Hepatocyte (in vitro differentiated cells): ENCODE measurements at places on chromosomes 3 and 15. TPM values are rescaled to one million over a fixed set of nuclear protein-coding genes. Genes with fewer than 3 reads are reported as not detected.
A peak's percentile ranks its signal among the peaks of the same experiment; 100 is the strongest.

Gene SLC22A13
- 0.77 TPM in 1 of 2 replicates, not detected in the other for total RNA-seq

- H3K36me3 ChIP-seq = no peaks in the 10 kb centered on the region
- peak; percentile 34 for DNase-seq
- H3K27ac ChIP-seq = peak overlapping the region; percentile 76
- H3K4me1 ChIP-seq = no peaks in the 10 kb centered on the region
These were observed 35.4 kb downstream of the BCL2L10 start for GRCh38 chr15:52076889-52077781.

GRCh38 chr3:53223541-53223966 is 32.3 kb downstream of the TKT start:
- no peak overlapping the region for H3K4me3 ChIP-seq
- DNase-seq = no peak
- no peak overlapping the region for H3K27ac ChIP-seq
- H3K4me1 ChIP-seq = no peaks in the 10 kb centered on the region

- peaks cover 4% of the 10 kb centered on the region for H3K27me3 ChIP-seq
- no peak overlapping the region for H3K27ac ChIP-seq
- no peak overlapping the region for H3K4me3 ChIP-seq
- no peaks in the 10 kb centered on the region for H3K4me1 ChIP-seq
- H3K36me3 ChIP-seq = no peaks in the 10 kb centered on the region
These were observed 40.6 kb downstream of the FOXB1 start for GRCh38 chr15:60044636-60045270.

Gene GOLGA6B
- 0.08 TPM in 1 of 2 replicates, not detected in the other for total RNA-seq

GRCh38 chr15:65521350-65521749 is 3.9 kb upstream of the DPP8 start:
- DNase-seq = no peak
- no peak overlapping the region for H3K27ac ChIP-seq
- H3K4me3 ChIP-seq = no peak overlapping the region
- no peaks in the 10 kb centered on the region for H3K36me3 ChIP-seq

DNA sequence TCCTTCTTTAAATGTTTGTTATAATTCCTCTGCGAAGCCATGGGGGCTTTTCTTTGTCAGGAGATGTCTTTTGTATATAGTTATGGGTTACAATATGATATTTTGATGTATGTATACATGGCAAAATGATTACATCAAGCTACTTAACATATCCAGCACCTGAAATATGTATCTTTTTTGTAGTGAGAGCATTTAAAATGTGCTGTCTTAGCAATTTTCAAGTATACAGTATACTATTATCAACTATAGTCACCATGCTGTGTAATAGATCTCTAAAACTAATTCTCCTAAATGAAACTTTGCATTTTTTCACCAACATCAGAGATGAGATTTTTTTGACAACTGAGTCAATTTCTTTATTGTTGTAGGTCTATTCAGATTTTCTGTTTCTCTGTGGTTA is 77.2 kb downstream of the STXBP5L start:
- no peaks in the 10 kb centered on the region for H3K27me3 ChIP-seq
- no peak overlapping the region for H3K4me3 ChIP-seq
- no peak for DNase-seq
- H3K4me1 ChIP-seq = no peaks in the 10 kb centered on the region
- no peak overlapping the region for H3K27ac ChIP-seq
- H3K36me3 ChIP-seq = no peaks in the 10 kb centered on the region

- H3K4me3 ChIP-seq = no peak overlapping the region
- H3K27ac ChIP-seq = no peak overlapping the region
- no peak for DNase-seq
- no peaks in the 10 kb centered on the region for H3K27me3 ChIP-seq
These were observed 39.5 kb downstream of the MECOM start for GRCh38 chr3:169623971-169624370.

Gene STAC
- total RNA-seq = 0.13 and 0.36 TPM in 2 replicates

GRCh38 chr15:88316586-88316985 is 60.0 kb upstream of the NTRK3 start:
- H3K4me1 ChIP-seq = no peaks in the 10 kb centered on the region
- no peak for DNase-seq
- H3K27me3 ChIP-seq = no peaks in the 10 kb centered on the region
- H3K4me3 ChIP-seq = no peak overlapping the region
- no peaks in the 10 kb centered on the region for H3K36me3 ChIP-seq
- H3K27ac ChIP-seq = no peak overlapping the region

Gene SNTN
- not detected in 2 replicates for total RNA-seq

GRCh38 chr3:89159605-89160004 is 52.2 kb downstream of the EPHA3 start:
- DNase-seq = no peak
- H3K4me1 ChIP-seq = no peaks in the 10 kb centered on the region
- H3K27me3 ChIP-seq = no peaks in the 10 kb centered on the region
- H3K4me3 ChIP-seq = no peak overlapping the region
- H3K27ac ChIP-seq = no peak overlapping the region

- no peak overlapping the region for H3K4me3 ChIP-seq
- no peaks in the 10 kb centered on the region for H3K36me3 ChIP-seq
- H3K27ac ChIP-seq = no peak overlapping the region
- no peaks in the 10 kb centered on the region for H3K4me1 ChIP-seq
- H3K27me3 ChIP-seq = no peaks in the 10 kb centered on the region
These were observed 4.9 kb upstream of the BTLA start for GRCh38 chr3:112504123-112504522.

Gene SLC38A3
- 22.6 and 24.7 TPM in 2 replicates for total RNA-seq

- H3K4me1 ChIP-seq = no peaks in the 10 kb centered on the region
- no peak overlapping the region for H3K27ac ChIP-seq
- no peaks in the 10 kb centered on the region for H3K36me3 ChIP-seq
- DNase-seq = no peak
- H3K27me3 ChIP-seq = no peaks in the 10 kb centered on the region
These were observed 20.1 kb downstream of the CHRM5 start for GRCh38 chr15:33988384-33988783.

GRCh38 chr3:72604328-72604727 is 243.9 kb downstream of the SHQ1 start:
- H3K27ac ChIP-seq = no peak overlapping the region
- no peaks in the 10 kb centered on the region for H3K27me3 ChIP-seq
- H3K36me3 ChIP-seq = no peaks in the 10 kb centered on the region

GRCh38 chr15:68148039-68148438 is 57.1 kb downstream of the CALML4 start:
- H3K27ac ChIP-seq = no peak overlapping the region
- no peaks in the 10 kb centered on the region for H3K27me3 ChIP-seq
- H3K4me1 ChIP-seq = no peaks in the 10 kb centered on the region
- no peaks in the 10 kb centered on the region for H3K36me3 ChIP-seq
- no peak overlapping the region for H3K4me3 ChIP-seq
- no peak for DNase-seq

- no peaks in the 10 kb centered on the region for H3K4me1 ChIP-seq
- no peak overlapping the region for H3K4me3 ChIP-seq
- no peaks in the 10 kb centered on the region for H3K27me3 ChIP-seq
- H3K27ac ChIP-seq = peak overlapping the region; percentile 70
These were observed 13.3 kb downstream of the WNT5A start for GRCh38 chr3:55473788-55474187.

Gene UMPS
- 25.9 and 108 TPM in 2 replicates for total RNA-seq

DNA sequence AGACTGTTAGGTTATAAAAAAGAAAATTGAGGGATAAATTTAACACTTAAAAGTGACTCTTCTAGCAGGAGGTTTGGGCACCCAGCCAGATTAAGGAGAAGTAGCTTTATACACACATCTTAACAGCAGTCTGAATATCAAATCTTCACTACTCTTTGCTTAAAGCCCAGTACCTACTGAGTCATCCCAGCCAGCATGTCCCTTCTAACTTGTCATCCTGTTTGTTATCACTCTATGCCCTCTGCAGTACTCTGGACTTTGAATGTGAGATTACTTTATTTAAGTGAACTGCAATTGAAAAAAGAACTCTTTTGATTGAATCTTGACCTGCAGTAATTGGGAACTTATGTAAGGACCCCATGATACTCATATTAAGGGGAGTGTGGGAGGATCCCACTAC is 77.6 kb downstream of the FHIT start:
- H3K36me3 ChIP-seq = no peaks in the 10 kb centered on the region
- H3K4me1 ChIP-seq = no peaks in the 10 kb centered on the region
- H3K27me3 ChIP-seq = no peaks in the 10 kb centered on the region
- no peak overlapping the region for H3K27ac ChIP-seq
- no peak overlapping the region for H3K4me3 ChIP-seq
- peak; percentile 16 for DNase-seq

GRCh38 chr3:197836244-197836643 is 45.2 kb downstream of the LRCH3 start:
- no peaks in the 10 kb centered on the region for H3K36me3 ChIP-seq
- DNase-seq = no peak
- H3K4me3 ChIP-seq = no peak overlapping the region
- peak overlapping the region; percentile 19 for H3K27ac ChIP-seq
- H3K4me1 ChIP-seq = no peaks in the 10 kb centered on the region
- H3K27me3 ChIP-seq = no peaks in the 10 kb centered on the region

Gene OR4M2
- not detected in 2 replicates for total RNA-seq

GRCh38 chr3:13916375-13916774 is 36.5 kb upstream of the WNT7A start:
- H3K4me3 ChIP-seq = no peak overlapping the region
- no peaks in the 10 kb centered on the region for H3K36me3 ChIP-seq
- H3K4me1 ChIP-seq = no peaks in the 10 kb centered on the region
- no peak overlapping the region for H3K27ac ChIP-seq
- DNase-seq = no peak
- H3K27me3 ChIP-seq = no peaks in the 10 kb centered on the region

Gene TP53BP1
- total RNA-seq = 36.9 and 46.8 TPM in 2 replicates

Gene GATA2
- total RNA-seq = 0.88 and 2.6 TPM in 2 replicates

DNA sequence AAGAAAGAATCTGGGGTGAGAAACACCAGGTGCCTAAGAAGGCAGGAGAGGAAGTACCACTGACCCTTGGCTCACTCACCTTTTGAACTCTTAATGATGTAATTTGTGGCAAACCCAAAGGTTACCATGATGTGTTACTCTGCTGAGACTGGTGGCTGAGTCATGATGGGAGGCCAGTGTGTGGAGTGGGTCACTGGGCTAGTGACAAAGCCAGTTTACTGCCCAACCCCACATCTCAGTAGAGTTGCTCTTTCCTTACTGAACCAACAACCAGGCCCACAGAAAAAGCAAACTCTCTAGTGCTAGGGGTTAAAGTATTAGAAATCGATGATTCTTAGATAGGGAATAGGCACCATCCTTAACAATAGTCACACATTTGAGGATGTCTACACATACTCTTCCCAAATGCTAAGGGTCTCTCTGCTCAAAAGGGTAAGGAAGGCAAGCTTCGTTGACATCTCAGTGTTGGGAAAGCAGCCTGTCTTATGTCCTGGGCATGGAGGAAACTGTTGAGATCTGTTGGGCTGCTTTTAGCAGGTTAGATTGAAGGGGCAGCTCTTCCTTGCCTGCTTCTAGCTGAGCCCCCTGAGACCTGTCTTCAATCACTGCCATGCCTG is 3.1 kb downstream of the RBP2 start:
- H3K27me3 ChIP-seq = no peaks in the 10 kb centered on the region
- H3K27ac ChIP-seq = peak overlapping the region; percentile 55
- peaks cover 17% of the 10 kb centered on the region for H3K4me1 ChIP-seq
- H3K4me3 ChIP-seq = no peak overlapping the region
- no peaks in the 10 kb centered on the region for H3K36me3 ChIP-seq

- peaks cover 11% of the 10 kb centered on the region for H3K27me3 ChIP-seq
- H3K36me3 ChIP-seq = no peaks in the 10 kb centered on the region
- H3K27ac ChIP-seq = peak overlapping the region; percentile 96
- peak; percentile 73 for DNase-seq
- H3K4me1 ChIP-seq = no peaks in the 10 kb centered on the region
- H3K4me3 ChIP-seq = peak overlapping the region; percentile 57
These were observed 900 bp upstream of the GNB4 start for GRCh38 chr3:179452176-179452564.

- H3K27me3 ChIP-seq = no peaks in the 10 kb centered on the region
- H3K4me3 ChIP-seq = no peak overlapping the region
- no peaks in the 10 kb centered on the region for H3K4me1 ChIP-seq
- DNase-seq = no peak
These were observed 93.3 kb upstream of the RAD18 start for GRCh38 chr3:9056581-9056980.

GRCh38 chr3:42205800-42206514 is 60.0 kb downstream of the CCK start:
- no peaks in the 10 kb centered on the region for H3K27me3 ChIP-seq
- no peak for DNase-seq
- H3K36me3 ChIP-seq = peaks cover 7% of the 10 kb centered on the region
- H3K4me1 ChIP-seq = no peaks in the 10 kb centered on the region
- no peak overlapping the region for H3K4me3 ChIP-seq
- H3K27ac ChIP-seq = no peak overlapping the region

DNA sequence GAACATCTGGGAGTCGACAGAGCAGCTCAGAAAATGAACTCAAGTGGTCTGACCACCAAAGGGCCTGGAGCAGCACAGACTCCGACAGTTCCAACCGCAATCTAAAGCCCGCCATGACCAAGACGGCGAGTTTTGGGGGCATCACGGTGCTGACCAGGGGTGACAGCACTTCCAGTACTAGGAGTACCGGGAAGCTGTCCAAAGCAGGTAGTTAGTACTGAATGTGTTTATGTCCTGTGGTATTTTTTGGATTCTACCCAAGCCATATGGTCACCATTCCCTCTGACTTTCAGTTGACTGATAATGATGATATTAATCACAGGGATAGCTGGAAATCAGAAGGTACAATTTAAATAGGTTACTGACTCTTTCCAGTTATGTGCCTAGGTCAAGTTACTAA is 82.3 kb downstream of the ARPP21 start:
- DNase-seq = no peak
- H3K27ac ChIP-seq = no peak overlapping the region
- H3K4me3 ChIP-seq = no peak overlapping the region
- H3K36me3 ChIP-seq = no peaks in the 10 kb centered on the region

Gene FAM3D
- 0.60 and 4.5 TPM in 2 replicates for total RNA-seq

- H3K4me1 ChIP-seq = peaks cover 4% of the 10 kb centered on the region
- no peak overlapping the region for H3K4me3 ChIP-seq
- H3K27me3 ChIP-seq = no peaks in the 10 kb centered on the region
- peak; percentile 46 for DNase-seq
These were observed 447.8 kb upstream of the BCHE start for GRCh38 chr3:166285001-166285400.

DNA sequence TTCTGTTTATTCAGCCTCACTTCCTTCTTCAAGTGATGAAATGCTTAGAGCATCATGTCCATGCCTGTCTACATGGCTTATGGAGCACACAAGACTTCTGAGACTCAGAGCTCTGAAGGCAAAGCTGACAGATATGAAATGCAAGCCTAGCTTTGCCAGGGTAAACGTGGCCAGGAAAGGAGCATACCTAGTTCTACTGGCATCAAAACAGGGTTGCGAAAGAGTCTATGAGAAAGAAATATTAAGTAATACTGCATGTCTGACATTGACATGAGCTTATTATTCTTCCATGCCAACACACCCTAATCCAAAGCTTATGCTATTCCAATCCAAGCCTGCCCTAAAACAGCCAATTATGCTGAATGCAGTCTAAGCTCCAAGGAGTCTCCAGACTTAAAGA is 391.5 kb downstream of the ERC2 start:
- H3K27ac ChIP-seq = no peak overlapping the region
- H3K27me3 ChIP-seq = no peaks in the 10 kb centered on the region
- no peaks in the 10 kb centered on the region for H3K4me1 ChIP-seq
- H3K4me3 ChIP-seq = no peak overlapping the region

DNA sequence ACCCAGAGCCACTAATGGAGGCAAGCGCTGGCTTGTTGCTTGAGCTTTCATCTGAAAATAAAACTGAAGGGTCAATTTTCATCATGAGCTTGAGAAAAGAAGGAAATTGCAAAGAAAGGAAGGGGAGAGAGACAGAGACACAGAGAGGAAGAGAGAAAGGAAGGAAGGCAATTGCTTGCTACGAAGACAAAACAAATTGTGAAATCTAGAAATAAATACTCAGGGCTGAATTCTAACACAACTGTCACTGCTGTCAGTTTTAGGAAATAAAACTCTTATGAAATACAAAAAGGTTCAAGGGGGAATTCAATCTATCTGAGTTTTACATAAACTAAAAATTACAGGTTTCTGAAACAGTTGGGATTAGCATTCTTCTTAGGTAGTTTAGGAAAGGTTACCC is 36.7 kb downstream of the FOXP1 start:
- H3K4me3 ChIP-seq = no peak overlapping the region
- H3K27ac ChIP-seq = peak overlapping the region; percentile 75
- no peaks in the 10 kb centered on the region for H3K36me3 ChIP-seq
- peaks cover 18% of the 10 kb centered on the region for H3K4me1 ChIP-seq
